ENCODE measurements at places on chromosomes 5 and 9. TPM values are rescaled to one million over a fixed set of nuclear protein-coding genes. Genes with fewer than 3 reads are reported as not detected.

GRCh38 chr9:1051584-1052275 is 1.6 kb downstream of the DMRT2 start:
- peak; percentile 83 for DNase-seq

DNA sequence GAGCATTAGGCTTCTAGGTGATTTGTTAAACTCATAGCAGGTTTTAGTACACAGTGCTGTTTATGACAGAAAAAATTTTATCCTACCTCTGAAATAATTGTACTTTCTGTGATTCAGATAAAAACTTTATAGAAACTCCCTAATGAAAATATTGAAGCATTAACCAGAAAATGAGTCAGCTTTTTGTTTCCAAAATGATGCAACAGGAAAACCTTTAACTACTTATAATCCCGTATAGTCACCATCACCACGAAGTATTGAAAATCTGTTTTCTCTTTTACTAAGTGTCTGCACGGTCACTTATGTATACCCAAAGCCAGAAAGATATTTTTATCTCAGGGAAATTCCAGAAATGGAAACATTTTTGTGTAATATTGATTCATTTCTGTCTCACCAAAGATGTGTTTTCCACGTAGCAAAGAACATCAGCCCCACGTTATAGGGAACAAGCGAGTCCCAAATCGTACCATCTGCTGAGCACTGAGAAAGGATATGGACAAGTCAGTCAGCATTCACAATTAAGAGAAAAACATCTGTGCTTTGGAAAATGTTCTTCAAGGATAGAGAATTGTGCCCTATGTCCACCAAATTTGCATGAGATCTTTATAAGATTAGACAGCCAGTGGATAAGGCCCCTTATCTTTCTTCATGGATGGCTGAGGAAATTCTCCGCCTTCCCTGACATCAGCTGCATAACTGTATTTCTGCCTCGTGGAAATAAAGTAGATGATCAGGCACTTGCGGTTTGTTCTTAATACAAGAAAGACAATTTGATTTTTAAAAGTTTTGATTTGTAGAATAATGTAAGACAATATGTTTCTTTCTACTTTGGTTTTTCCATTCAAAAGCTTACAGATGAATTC is 41.9 kb downstream of the TNFAIP8 start:
- DNase-seq, result no peak

- DNase-seq, result no peak
Observed at GRCh38 chr5:57592236-57592635, 109.6 kb upstream of the ACTBL2 start.

- DNase-seq, result no peak
Observed at GRCh38 chr9:91494751-91495150, 71.1 kb upstream of the NFIL3 start.

GRCh38 chr5:19531374-19531952 is 456.5 kb downstream of the CDH18 start:
- no peak for DNase-seq

The BARHL1 gene
- total RNA-seq, result not detected

GRCh38 chr5:167653645-167654106 is 637.8 kb upstream of the WWC1 start:
- DNase-seq, result no peak

The RNF208 gene
- total RNA-seq, result 8.9 TPM

The RASEF gene
- 4.3 TPM for total RNA-seq

The SH3RF2 gene
- total RNA-seq, result 0.95 TPM

DNA sequence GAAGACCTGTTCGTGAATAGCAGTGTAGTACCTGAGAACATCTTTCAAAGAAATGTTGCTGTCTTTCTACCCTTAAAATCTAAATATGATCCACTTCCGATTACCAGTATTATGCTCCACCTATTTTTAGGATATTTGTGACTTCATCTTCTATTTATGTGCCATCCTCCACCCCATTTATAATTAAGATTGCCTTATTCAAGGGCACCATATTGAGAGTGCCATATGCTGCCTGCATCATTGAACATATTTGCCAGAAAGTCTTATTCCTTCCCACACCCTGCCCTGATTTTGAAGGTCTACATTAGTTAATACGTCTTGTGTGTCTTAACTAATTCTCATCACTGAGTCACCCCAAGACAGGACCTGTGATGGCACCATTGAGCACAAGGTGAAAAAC is 1076.7 kb downstream of the CDH12 start:
- DNase-seq, result no peak

DNA sequence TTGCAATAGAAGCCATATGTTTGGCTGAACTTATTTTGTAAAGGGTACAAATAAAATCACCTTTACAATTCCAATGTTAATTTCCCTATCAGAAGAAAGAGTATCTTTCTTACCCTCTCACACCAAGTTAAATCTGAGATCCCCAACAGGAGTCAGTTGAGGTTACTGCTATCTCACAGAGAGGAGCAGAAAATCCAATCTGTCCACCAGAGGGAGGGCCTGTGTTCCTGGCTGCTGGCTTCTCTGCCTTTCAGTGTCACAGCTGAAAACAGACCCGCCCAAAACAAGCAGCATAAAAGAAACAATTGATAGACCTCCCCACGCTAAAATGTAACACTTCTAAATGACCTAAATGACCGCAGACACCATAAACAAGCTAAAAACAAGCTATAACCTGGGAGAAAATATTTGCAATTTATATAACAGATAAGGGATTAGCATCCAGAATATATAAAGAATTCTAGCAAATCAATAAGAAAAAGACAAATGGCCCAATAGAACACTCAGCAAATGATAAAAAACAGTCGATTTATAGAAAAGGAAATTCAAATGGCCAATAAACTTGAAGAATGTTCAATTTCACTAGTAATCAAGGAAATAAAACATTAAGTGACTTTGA is 24.5 kb upstream of the MVB12B start:
- peak; percentile 57 for DNase-seq

GRCh38 chr5:180370861-180371641 is 17.9 kb upstream of the GFPT2 start:
- DNase-seq, result no peak

DNA sequence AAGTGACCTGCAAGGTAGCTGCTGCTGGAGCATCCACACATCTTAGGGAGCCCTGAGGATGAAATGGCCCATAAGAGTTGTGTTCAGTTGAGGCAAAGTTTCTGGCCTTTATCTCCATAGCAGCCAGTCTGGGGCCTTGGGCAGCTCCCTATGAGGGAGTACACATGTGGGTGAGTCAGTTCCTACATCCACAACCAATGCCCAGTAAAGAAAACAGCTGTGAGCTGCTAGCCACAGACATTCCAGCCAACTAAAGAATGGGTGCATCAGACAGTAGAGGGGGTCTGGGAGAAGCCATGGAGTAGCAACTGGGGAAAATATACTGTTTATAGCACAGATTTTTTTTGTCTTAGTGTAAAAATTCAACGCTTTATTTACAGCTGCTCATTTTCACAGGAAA is 720.7 kb downstream of the TLE1 start:
- DNase-seq, result no peak

The GLIPR2 gene
- total RNA-seq, result 7.9 TPM

The LPAR1 gene
- 3.8 TPM for total RNA-seq

GRCh38 chr9:3330792-3331420 is 194.9 kb downstream of the RFX3 start:
- no peak for DNase-seq

The BHMT2 gene
- not detected for total RNA-seq

DNA sequence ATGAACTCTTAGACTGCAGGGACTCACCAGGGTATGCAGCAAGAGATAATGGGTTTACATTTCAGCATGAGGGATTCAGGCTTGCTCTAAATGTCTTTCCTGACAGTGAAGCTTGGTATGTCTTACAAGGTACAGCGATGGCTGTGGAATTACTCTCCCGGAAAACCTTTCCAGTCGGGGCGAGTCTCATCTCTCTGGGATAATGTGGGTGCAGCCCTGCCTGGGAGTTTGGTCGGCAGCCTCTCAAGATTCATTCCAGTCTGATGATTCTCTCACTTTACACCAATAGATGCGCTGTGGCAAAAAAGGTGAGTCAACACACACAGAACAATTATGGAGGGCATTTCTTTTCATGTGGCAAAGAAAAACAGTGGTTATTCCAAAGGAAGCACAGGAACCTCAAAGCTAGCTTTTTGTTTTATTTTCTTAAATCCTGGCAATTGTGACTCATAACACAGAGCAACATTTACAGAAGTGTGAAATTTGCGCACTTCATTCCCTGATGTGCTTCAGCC is 190.3 kb downstream of the DCP2 start:
- DNase-seq, result no peak
